ENCODE measurements at places on chromosomes 12 and 14. TPM values are rescaled to one million over a fixed set of nuclear protein-coding genes. Genes with fewer than 3 reads are reported as not detected.

The TMEM229B gene
- 38.9 TPM for total RNA-seq

The RPL10L gene
- total RNA-seq, result not detected

The MIPOL1 gene
- total RNA-seq, result 9.6 TPM

The BDKRB1 gene
- total RNA-seq, result not detected

The POLE2 gene
- total RNA-seq, result 28.6 TPM

The MEG3 gene
- 1.0 TPM for total RNA-seq

The TBC1D30 gene
- 0.15 TPM for total RNA-seq

The CLMN gene
- total RNA-seq, result 17.4 TPM

The CLEC1B gene
- not detected for total RNA-seq

The MYO1H gene
- total RNA-seq, result not detected
